ENCODE measurements at places on chromosomes 1 and 21. TPM values are rescaled to one million over a fixed set of nuclear protein-coding genes. Genes with fewer than 3 reads are reported as not detected.

SPRR2B gene
- not detected for total RNA-seq

CASZ1 gene
- total RNA-seq: 9.9 TPM

S100A8 gene
- total RNA-seq: not detected

TPTE gene
- not detected for total RNA-seq

CRP gene
- total RNA-seq: not detected

MMP23B gene
- total RNA-seq: 0.94 TPM

IGSF9 gene
- not detected for total RNA-seq

FAM177B gene
- total RNA-seq: not detected

NBPF4 gene
- 0.97 TPM for total RNA-seq

DNA sequence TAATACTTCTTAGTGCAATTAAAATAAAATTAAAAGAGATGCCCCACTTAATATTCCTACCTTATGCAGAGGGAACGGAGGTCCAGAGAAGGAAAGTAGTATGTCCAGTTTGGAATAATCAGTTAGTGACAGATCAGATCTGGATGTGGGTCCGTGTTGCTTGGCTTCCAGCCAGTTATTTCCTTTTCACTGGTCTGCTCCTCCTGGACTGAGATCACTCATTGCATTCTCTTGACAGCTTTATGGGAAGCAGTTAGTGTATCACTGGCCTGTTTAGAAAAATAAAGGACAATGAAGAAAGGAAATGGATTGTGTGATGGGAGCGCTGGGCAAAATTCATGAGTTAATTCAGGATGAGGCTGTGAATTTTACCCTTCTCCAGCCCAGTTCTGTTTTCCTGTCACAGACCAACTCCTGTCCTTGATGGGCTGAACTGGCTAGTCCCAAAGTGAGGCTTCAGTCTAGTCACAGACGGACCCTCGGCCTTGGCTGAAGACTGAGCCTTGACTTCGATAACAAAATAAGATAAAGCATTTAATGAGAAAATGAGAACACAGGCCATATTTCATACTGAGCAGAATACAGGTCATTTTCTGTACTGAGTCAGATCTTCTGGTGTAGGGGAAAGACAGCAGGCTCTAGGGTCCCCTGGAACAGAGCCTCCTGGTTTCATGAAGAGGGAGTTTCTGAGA is 85.2 kb upstream of the TRABD2B start:
- no peak for DNase-seq

- no peak for DNase-seq
Observed at GRCh38 chr21:16587141-16587581, 857.4 kb downstream of the USP25 start.

GRCh38 chr1:19178734-19179398 is 31.2 kb downstream of the UBR4 start:
- DNase-seq: no peak

DNA sequence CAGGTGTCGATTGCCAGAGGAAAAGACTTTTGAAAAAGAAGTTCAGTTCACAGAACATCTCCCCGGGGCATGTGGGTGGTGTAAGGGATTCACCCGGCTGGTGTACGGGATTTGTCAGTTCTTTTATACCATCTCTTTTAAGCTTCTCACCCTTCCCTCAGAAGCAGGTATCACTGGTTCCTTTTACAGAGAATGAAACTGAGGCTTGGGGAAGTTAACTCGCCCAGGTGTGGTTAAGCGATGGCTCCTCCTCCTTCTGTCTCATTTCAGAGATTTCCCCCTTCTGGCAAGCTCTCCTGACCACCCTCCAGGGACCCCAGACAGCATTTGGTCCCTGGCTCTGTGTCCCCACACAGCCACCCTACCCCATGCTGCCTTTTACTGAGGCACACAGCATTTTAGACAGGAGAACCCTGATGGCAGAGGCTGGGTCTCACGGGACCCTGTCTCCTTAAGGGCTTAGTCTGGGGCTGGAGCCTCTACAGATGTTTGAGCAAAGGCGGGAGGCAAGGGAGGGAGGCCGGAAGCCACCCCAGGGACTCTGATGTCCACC is 2.8 kb upstream of the ECE1 start:
- peak; percentile 36 for DNase-seq

GRCh38 chr1:179177182-179177581 is 52.3 kb downstream of the ABL2 start:
- DNase-seq: no peak

- no peak for DNase-seq
Observed at GRCh38 chr1:169126335-169126734, 19.8 kb downstream of the ATP1B1 start.

- DNase-seq: no peak
Observed at GRCh38 chr1:73472810-73473209, 725.2 kb downstream of the LRRIQ3 start.

GRCh38 chr1:93628681-93629080 is 53.0 kb downstream of the BCAR3 start:
- no peak for DNase-seq

GRCh38 chr1:7991504-7992440 is 30.3 kb downstream of the PARK7 start:
- no peak for DNase-seq

All from activated T-helper 2 cell treated with anti-CD3 and anti-CD28 coated beads, Interferon-gamma antibody, Interleukin-2, Interleukin-4, amounts not matched to agents 10 μg/mL and 5 μg/mL and 100 μg/mL, durations not matched to agents 14 hours and 24 hours and 36 hours (primary cell).